ENCODE measurements at places on chromosomes 5 and 9.

DNA sequence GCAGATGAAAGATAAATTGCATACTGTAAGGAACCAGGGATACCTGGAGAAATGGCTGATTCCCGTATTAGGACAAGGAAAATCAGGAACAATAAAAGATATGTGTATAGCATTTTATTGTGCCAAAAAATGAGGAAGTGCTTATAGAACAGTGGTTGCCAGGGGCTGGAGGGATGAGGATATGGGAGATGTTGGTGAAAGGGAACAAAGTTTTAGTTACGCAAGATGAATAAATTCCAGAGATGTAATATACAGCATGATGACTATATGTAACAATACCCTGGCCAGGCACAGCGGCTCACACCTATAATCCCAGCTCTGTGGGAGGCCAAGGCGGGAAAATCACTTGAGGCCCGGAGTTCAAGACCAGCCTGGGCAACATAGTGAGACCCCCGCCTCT is 101.8 kb downstream of the CDK5RAP2 start:
- DNase-seq = no peak

GRCh38 chr9:87088621-87089365 is 141.5 kb upstream of the GAS1 start:
- DNase-seq = no peak

DNA sequence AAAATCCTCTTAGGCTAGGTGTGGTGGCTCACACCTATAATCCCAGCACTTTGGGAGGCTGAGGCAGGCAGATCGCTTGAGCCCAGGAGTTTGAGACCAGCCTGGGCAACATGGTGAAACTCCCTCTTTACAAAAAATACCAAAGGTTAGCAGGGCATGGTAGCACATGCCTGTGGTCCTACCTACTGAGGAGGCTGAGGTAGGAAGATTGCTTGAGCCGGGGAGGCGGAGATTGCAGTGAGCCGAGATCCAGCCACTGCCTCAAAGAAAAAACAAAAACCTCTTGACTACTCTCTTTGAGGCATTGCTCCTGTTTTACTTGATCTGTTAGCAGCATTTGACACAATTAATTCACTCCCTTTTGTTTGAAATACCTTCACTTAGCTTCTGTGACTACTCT is 20.7 kb downstream of the KIF2A start:
- no peak for DNase-seq

- DNase-seq = no peak
Observed at GRCh38 chr5:111863801-111864200, 106.8 kb upstream of the NREP start.

- no peak for DNase-seq
Observed at GRCh38 chr5:150155258-150156026, at the start of gene PDGFRB. TSS of gene PDGFRB (minus strand) at chr5:150155845. CDS start at chr5:150137047, 18,798 bp downstream.

DNA sequence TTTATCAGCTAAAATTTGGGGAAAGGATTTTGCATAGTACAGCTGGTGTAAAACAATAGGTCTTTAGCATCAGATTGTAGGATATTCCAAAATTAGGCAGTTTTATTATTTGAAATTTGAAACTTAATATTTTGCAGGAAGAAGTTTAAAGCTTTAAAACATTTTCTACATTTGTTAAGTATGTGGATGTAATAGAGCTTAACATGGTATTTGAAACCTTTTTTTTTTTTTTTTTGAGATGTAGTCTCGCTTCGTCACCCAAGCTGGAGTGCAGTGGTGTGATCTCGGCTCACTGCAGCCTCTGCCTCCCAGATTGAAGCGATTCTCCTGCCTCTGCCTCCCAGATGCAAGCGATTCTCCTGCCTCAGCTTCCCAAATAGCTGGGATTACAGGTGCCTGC is 2.9 kb downstream of the DENND4C start:
- no peak for DNase-seq

DNA sequence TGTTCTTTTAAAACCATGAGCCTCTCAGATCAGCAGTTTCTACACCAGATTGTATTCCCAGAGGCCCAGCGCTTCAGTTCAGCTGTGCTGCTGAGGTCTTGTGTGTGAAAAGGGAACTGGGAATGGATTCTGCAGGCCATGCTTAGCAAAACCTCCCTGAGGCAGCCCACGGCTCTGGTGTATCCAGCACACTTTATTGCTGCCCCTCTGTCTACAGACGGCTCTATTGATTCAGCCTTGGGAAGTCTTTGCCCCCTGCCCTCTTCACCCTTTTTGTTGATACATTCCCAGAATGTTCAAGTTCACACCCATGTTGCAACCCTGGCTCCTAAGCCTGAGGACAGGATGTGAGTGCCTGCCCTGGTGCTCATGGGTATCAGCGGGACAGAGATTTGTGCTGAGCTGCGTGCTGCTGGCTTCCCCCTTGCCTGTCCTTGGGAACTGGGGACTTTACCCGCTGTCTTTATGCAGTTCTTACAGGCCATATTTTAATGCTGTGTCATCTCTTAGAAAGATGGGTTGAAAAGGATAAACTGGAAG is 37.3 kb downstream of the ARHGAP26 start:
- no peak for DNase-seq

DNA sequence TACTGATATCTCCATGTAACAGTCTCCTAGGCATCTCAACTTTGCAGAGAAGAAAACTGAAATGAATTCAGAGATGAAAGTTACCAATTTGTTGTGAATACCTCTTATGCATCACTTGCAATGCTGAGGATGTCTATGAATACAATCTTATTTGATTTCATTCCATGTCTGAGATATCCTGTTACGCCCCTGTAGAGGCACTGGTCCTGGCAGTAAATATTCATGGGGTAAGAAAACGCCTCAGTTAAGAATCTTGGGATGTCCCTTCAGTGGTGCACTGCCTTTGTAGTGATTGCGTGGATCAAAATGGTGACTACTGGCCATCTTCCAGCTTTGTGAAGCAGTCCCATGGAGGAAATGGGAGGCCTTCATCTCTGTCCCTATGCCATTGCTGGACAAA is 229.1 kb upstream of the C9orf72 start:
- no peak for DNase-seq

DNA sequence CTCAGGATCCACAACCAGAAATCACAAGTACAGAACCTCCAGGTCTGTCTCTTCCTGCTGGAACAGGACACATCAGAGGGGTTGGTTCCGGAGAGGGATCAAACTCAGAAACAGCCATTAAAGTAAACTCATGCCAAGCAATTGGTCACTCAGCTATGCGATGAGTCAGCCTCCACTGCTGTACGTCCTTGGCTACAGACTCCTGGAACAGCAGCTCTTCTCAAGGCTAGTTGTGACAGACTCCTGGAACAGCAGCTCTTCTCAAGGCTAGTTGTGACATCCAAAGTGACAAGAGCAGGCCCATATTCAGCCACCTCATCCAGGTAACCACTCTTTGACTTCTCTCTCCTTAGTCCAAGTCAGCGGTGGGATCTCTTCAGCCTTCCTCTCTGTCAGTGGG is at the start of gene SPINK13:
Gene SPINK13 (plus strand): TSS at position 229 of the 400 bp plus-strand sequence. CDS start 1,279 bp downstream, outside the sequence.
- no peak for DNase-seq

DNA sequence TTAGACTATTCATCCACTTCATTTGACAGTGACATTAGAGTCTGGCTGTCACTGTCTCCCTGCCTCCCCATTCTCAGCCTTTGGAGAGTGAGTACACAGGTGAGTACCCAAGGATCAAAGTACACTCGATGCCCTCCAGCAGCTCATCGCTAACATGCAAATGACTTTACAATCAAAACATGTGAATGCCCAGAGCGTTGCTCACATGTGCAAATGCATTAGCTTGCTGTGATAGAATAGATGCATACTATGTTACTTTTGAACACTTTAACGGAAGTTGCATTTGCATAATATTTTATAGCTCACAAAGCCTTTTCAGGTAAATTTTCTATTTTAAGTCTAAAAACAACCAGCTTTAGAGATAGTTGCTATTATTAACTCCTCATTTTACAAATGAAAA is 107.6 kb downstream of the SYK start:
- no peak for DNase-seq

DNA sequence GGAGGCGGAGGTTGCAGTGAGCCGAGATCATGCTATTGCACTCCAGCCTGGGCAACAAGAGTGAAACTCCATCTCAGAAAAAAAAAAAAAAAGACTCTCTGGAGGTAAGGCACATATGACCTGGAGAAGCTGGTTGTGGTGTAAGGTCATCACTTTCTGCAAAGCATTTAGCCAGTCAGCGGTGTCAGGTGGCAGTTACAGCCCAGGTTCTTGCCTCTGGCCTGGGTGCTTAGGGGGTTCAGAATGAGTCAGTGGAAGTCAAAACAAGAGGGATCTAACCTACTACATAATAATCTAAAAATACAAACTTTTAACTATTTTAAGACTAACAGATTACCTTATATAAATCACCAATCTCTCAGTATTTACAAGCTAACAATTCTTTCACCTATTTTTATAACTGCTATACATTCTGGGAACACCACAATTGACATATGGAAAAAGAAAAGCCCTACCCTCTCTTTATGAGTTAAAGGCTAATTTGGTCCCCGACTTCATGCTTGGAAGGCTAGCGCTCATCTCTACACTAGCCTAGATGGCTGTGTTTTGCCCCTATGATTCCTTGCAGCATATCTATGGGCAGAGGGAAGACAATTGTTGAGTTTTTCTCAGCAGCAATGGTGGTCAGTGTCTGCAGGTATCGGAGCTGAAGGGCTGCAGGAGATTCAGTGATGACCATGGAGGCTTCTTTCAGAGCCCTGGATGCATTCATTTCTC is 29.2 kb downstream of the STOM start:
- DNase-seq = no peak

All from NCI-H345 (cell line).